ENCODE measurements at places on chromosomes 1 and 21.

GRCh38 chr1:21963477-21964217 is 13.2 kb upstream of the CELA3B start:
- DNase-seq, result peak; percentile 72

DNA sequence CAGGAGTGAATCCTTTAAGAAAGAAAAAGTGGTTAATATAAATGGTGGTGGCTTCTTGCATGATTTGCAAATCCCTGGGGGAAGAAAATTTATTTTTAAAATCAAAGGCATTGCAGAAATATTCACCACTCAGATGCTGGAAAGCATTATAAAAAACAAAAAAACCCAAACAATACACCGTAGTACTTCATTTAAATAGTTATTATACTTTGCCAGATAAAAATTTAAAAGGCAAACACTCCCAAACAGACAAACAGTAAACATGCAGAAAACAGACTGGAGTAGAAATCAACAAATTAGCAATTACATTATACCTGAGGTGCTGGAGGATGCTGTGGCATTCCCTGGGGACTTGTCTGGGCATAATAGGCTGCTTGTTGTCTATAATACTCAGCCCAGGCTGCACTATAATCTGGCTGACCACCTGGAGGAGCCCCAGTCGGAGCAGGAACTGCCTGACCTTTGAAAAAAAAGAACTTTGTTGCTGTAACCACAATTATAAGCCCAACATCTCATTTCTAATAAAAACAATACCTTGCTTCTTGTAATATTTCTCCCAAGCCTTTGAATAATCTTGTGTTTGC is 29.9 kb downstream of the FUBP1 start:
- DNase-seq, result no peak

DNA sequence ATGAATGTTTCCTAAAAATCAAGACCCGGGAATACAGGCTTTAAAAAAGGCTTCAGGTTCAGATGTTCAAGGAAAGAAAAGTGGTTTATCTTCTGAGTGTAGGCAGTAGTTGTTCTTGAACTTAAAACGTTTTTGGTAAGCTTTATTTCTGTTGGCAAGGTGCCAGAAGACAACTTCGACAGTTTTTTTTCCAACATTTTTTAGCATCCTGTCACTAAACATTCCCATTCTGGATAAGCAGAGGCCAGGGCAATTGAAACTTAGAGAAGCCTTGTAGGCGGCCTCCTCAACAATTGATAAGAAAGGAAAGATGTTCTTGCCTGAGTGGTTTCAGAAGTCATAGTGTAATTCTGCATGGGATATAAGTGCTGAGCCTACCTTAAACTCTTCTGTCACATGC is 66.7 kb downstream of the PATJ start:
- DNase-seq, result no peak

DNA sequence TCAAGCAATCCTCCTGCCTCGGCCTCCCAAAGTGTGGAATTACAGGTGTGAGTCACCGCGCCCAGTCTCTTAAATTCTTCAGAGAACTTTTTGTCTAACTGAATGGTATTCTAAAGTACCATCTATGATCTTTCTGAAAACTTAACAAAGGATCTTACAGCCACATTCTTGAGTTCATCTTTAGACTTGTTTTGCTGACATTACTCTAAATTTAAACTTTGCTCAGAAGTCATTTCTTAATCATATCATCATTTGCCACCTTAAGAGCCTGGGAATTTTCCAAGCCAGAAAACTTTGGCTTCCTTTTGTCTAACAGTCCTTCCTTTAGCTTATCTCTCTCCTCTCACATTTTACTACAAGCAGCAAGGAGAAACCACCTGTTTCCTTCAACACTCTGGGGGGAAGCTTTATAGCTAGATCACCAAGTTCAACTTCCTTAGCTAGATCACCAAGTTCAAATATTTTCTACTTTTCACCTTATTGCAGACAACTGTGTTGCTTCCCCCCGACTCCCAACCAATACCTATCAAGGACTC is 5.4 kb upstream of the ZBTB8A start:
- DNase-seq, result peak; percentile 86

DNA sequence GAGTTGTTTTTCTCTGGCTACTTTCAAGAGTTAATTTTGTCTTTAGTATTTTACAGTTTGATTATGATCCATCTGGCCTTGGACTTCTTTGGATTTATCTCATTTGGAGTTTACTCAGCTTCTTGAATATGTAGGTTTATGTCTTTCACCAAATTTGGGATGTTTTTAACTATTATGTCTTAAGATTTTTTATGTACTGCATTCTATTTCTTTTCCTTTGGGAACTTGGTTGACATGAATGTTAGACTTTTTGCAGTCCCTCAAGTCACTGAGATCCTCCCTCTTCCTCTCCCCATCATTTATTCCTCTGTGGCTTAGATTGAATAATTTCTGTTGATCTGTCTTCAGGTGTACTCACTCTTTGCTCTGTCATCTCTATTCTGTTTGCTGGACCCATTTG is 112.0 kb downstream of the XPR1 start:
- DNase-seq, result no peak

GRCh38 chr21:45918835-45919447 is 62.6 kb upstream of the COL6A1 start:
- no peak for DNase-seq

DNA sequence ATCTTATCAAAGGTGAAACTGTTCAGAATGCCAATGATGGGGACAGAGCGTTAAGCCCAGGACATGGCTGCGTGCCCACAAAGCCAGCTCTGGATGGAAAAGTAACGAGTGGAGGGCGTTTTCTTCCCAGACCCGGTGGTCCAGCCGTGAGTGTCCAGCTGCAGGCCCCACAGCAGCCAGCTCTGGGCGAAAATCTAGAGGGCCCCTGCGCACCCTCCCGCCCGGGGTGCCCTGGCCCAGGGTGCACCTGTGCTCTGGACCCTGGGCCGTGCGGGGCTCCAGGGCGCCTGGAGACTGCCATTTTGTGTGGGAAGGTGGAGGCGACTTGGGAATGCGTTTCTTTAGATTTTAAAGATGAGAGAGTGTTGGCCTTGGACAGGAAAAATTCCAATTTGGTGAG is 58.8 kb downstream of the SKI start:
- DNase-seq, result no peak

- DNase-seq, result peak; percentile 100
Observed at GRCh38 chr1:111516005-111516535, 12.6 kb upstream of the ADORA3 start.

DNA sequence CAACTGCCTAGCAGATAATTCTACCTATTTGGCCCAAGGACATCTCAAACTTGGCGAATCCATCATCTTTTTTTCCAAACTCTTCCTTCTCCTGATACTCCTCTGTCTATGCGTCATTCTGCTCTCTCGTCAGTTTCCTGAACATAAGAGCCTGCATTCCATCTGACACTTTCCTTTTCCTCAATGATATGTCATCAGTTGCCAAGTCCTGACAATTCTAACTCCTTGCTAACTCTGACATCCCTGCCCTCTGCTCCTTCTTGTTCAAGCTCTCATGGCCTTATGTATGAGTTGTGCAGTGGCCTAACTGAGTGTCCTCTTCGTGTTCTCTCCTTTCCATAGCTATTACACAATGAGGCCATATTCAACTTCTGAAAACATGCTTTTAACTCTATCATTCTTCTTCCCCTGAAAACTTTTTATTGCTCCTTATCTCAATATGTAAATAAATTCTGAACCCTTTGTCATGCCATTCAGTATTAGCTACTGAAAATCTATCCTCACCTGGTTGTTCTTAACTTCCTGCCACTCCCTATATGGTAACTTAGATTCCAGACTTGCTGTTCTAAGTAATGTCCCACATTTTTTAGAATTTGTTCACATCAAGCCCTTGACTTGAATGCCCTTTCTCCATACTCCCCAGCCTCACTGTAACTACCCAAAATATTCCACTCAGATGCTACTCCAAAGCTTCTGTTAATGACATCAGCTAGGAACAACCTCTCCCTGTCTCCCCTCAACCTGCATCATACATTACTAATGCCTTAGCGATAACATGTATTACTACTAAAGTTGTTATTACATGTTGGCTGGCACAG is 11.5 kb downstream of the PALMD start:
- no peak for DNase-seq

DNA sequence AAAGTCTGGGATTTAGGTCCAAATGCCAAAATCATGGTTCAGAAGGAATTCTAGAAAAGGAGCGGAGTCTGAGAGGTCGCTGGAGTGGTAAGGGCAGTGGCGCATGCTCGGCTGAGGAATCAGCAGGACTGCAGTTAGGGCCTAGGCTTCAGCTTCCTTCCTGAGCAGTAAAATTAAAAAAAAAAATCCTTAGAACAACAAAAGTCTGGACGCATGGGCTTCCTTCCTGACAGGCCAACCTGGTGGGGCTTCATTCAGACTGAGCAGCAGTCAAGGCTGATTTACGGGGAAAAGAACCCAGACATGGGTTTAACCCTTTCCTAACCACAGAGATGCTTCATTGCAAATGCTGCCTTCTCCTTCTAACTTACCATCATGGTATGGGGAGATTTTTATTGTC is 17.1 kb downstream of the RNF220 start:
- peak; percentile 88 for DNase-seq

- no peak for DNase-seq
Observed at GRCh38 chr1:101241485-101242225, 4.8 kb downstream of the S1PR1 start.

DNA sequence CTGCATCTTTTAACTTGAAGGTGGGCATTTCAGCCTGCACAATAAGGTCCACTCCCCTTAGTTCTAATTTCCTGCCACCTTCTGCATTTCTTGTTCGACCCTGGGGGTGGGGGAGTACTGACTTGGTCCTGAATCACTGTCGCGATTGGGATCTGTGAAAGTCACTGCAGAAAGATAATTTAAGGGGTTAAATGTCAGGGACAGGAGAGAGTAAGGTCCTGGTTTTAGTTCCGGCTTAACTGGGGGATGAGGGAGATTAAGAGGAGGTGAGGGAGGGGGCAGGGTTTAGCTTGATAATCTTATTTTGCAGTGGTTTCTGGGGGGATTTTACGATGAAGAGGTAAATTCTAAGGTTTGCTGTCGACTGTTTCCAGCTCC is 128.1 kb downstream of the MRPS6 start:
- DNase-seq, result no peak

- no peak for DNase-seq
Observed at GRCh38 chr1:174534789-174535188, 87.0 kb downstream of the GPR52 start.

GRCh38 chr1:90104941-90105538 is 110.1 kb downstream of the ZNF326 start:
- no peak for DNase-seq

DNA sequence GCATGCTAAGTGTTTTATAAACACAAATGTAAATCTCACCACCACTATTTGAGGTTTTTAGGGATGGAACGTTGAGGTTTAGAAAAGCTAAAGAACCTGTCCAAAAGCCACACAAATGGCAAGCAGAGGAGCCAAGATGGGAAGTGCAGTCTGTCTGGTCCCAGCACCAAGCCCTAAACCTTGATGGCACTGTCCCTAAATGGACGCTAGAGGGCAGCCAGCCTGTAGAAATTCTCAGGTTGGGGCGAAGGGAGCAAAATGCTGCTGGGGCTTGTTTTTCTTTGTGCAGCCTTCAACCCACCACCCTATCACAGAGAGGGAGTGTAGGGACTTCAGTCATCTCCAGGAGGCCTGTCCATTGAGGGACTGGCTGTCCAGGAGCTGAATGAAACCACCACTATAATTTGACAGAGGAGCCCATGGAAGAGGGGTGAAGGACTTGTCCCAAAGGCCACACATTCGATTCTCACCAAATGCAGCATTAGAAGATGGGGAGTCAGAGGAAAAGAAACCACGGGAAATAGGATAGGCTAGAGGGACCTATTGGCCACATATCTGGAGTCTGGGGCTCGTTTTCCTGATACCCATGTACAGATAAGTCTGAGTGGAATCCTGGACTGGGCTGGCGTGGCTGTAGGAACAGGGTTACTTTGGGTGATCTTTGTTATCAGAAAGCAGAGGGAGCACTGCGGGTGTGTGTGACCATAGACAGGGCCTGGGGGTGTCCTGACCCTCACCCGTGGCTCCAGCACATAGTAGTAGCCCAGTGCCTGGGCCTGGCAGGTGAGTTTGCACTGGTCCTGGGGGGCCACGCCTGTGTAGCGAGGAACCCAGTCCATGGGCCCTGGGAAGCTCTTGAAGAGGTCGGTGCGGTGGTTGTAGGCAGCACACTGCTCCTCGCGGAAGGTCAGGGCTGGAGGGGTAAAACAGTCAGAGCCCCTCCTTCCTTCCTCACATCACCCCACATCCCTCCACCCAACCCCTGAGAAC is 6.1 kb downstream of the ADAMTS4 start:
- DNase-seq, result peak; percentile 91

GRCh38 chr1:219374046-219374566 is 200.4 kb downstream of the LYPLAL1 start:
- DNase-seq, result no peak

DNA sequence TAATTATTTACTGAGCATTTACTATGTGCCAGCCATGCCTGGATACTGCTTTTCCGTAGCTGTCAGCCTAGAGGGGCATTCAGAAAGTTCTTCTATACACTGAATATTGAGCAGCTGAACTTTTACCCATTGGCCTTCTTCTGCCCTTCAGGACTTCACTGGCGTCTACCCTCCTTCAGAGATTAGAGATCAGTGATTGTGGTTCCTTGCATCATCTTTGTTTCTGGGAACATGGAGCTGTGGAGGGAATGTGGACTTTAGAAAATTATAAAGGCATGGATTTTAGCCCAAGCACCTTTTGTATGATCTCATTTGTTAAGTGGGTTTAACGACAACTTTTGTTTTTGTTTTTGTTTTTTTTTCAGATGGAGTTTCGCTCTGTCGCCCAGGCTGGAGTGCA is 58.7 kb upstream of the POU3F1 start:
- DNase-seq, result no peak

- no peak for DNase-seq
Observed at GRCh38 chr1:155960081-155960745, 18.1 kb downstream of the ARHGEF2 start.

DNA sequence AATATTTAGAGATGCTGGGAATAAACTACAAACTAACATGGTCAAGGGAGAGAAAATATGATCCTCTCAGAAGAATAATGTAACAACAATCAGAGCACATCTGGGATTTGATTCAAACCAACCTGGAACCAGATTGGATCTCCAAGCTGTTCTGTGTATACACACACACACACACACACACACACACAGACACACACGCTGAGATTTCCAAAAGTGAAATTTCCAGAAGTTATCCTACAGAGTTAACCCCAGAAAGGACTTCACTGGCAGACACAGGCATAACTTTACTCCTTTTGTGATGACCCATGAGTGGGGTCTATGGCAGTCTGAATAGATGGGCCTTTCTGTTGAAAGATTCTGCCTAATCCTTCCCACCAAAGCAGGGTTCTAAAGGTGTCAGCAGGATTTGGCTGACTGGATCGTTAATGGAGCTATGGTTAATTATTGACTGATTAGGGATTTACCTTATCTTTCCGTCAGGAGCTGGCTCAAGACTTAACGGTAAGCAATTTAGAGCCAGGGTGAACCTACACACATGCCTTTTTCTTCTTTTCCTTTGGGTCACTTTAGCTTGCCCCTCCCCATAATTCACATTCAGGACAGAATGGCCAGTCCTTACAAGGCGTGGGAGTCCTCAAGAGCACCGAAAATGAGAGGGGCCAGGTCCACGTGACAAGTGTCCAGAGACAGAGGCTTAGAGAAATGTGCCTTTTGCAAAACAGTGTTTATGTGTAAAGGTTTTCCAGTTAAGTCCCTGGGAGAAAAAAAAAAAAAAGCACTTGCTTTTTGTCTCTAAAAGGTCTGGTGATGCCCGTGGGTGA is 10.9 kb upstream of the PROX1 start:
- DNase-seq, result no peak

GRCh38 chr1:160935527-160936258 is 18.9 kb downstream of the ITLN2 start:
- peak; percentile 25 for DNase-seq
